HepG2 (cell line): ENCODE measurements at places on chromosomes 2 and 18. TPM values are rescaled to one million over a fixed set of nuclear protein-coding genes. Genes with fewer than 3 reads are reported as not detected.
A peak's percentile ranks its signal among the peaks of the same experiment; 100 is the strongest.

GRCh38 chr2:29753671-29754444 is 167.5 kb downstream of the ALK start:
- DNase-seq: no peak

- DNase-seq: no peak
Measured at GRCh38 chr18:55878224-55878623, 290.2 kb upstream of the TCF4 start.

DNA sequence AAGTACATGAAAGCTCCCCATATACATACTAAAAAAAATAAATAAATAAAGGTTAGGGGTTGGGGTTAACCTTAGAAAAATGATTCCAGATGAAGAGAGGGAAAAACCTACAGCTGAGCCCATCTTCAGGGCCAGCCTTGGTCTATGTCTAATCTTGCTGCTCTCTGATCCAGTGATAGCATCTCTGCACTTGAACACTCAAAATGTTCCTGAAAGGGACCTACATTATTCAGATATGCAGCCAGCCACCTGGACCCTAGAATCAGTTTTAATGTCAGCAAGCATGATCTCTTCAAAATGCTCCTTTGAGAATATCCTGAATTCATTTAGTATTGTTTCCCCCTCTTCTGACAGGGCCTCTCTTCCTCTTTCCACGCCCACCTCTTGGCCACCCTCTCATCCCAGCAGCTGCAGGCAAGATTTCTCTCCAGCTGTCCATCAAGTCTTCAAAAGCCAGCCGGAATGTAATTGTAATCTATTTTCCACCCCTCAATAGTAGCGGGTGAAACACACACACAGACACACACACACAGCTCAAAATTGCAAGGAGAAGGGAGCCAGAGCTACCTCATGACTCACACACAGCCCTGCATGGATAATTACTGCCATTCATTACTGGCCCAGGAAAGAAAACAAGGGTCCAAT is 135.5 kb downstream of the MYO3B start:
- no peak for DNase-seq

DNA sequence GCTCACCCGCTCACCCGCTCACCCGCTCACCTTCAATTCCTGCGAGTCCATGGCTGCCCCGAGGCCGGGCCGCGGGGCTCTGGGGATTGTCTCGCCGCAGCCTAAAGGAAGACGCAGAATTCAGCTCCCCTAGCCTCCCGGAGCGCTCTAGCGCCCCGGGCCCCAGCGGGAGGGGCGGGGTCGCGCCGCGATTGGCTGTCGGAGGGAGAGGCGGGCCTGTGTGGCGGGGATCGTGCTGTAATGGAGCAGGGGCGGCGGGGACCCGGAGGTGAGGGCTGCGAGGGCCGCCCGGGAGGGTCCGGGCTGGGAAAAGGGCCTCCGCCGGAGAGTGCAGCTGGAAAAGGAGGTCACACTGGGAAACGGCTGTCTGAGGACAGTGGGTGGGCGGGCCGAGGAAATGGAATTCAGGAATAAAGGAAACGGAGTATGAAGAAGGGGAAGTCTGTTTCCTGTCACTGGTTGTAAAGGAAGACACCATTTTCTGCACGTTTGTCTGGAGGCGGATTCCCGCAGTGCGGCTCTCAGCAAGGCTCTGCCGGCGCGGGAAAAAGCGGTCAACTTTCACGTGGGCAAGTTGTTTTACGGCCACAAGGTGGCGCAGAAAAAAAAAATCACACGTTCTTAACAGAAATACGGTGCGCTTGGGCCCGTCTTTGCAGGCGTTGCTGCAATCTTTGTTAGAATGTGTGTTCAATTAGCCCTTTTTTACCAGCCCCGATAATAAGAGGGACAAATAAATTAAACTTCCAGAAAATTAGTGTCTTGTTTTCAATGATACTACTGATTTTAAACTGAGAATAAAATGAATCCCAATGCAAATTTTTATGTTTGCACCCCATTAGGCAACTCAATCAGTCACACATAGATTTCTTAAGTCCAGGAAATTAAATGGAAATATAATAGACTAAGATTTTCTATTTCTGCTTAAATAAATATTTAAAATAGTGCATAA is at the start of gene TTC21B:
Gene TTC21B, minus strand, starts transcription at position 122 of the 952 bp plus-strand sequence. Its CDS starts 71 bp downstream, at position 51.
- peak; percentile 93 for DNase-seq

DNA sequence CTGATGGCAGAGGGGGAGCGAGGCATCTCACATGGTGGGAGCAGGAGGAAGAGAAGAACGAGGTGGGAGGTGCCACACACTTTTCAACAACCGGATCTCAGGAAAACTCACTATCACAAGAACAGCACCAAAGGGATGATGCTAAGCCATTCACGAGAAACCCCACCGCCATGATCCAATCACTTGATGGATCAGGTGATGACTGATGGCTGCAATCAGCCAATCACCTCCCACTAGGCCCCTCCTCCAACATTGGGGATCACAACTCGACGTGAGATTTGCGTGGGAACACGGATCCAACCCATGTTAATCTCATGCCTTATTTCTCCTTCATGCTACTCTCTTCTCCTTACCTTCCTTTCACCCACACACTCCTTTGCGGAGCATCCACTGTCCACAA is 143.6 kb downstream of the ANTXR1 start:
- DNase-seq: no peak

The SCYGR3 gene
- total RNA-seq: not detected in 2 replicates
